Calu3 (cell line): ENCODE measurements at places on chromosomes 1 and 21.

GRCh38 chr1:50542362-50542761 is 119.1 kb upstream of the DMRTA2 start:
- DNase-seq = no peak

DNA sequence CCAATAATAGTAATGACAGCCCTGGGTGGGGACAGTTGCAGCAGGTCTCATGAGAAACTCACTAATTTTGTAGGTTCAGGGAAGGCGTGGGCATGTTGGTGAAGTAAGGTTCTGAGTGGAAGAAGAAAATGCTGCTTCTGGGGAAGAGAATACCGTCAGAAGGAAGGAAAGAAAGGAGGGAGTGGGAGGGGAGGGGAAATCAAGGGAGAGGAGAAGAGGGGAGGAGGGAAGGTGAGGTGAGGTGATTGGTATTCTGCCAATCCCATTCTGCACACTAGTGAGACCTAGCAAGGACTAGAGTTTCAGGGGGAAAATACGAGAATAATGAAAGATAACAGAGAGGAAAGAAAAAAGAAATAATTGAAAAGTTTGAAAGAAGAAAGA is 32.4 kb upstream of the MGST3 start:
- no peak for DNase-seq

DNA sequence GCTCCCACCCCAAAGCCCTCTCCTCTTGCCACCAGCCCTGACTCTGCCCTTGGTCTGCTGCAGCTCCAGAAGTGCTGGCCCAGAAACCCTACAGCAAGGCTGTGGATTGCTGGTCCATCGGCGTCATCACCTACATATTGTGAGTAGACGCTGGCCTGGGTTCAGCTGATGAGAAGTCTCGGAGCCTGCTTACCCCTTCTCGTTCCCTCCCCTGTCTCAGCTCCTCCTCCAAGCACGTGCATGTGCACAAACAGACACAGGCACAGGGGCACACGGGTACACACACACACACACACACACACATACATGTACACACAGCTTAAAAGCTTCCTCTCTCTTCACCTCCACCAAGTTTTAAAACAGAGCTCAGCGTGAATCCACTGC is 24.3 kb downstream of the CAMK1G start:
- no peak for DNase-seq

DNA sequence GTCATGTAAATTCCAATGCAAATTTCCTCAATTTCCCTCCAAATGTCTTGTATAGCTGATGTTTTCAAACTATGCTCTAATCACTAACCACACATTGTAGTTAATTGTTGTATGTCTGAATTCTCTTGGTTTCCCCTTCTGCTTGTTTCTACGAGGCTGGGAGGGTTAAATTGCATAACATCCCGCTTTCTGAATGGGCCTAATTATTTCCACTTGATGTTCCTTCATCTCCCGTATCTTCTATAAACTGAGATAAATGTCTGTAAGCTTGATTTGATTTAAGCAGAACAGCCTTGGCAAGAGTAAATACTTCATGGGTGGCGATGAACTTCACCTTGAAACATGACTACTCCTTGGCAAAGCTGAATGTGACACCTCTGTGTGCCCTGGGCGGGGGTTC is 72.2 kb downstream of the SERINC2 start:
- no peak for DNase-seq

- DNase-seq = no peak
Measured at GRCh38 chr1:30411206-30411605, 312.2 kb downstream of the MATN1 start.

GRCh38 chr1:208172423-208173145 is 71.6 kb downstream of the PLXNA2 start:
- DNase-seq = no peak
